HCT116 (cell line): ENCODE measurements at places on chromosomes 5 and 9. TPM values are rescaled to one million over a fixed set of nuclear protein-coding genes. Genes with fewer than 3 reads are reported as not detected.
A peak's percentile ranks its signal among the peaks of the same experiment; 100 is the strongest.

- DNase-seq, result no peak
Measured at GRCh38 chr5:43652537-43653302, 49.7 kb downstream of the NNT start.

GRCh38 chr9:133456409-133456808 lies 3.4 kb upstream of the CACFD1 start:
- no peak for DNase-seq

- DNase-seq, result peak; percentile 44
Measured at GRCh38 chr5:131265311-131265803, 1.5 kb downstream of the CDC42SE2 start.

The TERT gene
- total RNA-seq, result 6.9 TPM

The UBE2D2 gene
- 140 TPM for total RNA-seq

GRCh38 chr9:16484744-16485143 lies 385.7 kb downstream of the BNC2 start:
- no peak for DNase-seq

DNA sequence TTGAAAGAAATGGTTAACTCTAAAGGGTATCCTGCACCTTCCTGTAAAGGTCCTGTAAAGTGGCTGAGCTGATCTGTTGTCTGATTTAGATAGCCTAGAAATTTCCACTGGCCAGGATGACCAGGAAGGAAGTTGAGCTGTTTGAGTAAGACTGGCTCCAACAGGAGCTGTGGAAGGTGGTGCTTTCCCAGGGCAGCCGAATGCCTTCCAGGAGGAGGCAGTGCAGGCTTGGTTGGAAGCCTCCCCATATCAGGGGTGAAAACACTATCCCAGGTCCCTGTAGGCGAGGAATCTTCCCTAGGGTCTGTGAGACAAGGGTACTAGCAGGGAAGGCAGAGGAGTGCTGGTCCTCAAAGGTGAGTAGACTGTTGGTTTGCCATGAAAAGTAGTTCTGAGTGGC lies 98.4 kb downstream of the LIX1 start:
- peak; percentile 4 for DNase-seq

- no peak for DNase-seq
Measured at GRCh38 chr5:2626572-2626971, 124.9 kb downstream of the IRX2 start.

DNA sequence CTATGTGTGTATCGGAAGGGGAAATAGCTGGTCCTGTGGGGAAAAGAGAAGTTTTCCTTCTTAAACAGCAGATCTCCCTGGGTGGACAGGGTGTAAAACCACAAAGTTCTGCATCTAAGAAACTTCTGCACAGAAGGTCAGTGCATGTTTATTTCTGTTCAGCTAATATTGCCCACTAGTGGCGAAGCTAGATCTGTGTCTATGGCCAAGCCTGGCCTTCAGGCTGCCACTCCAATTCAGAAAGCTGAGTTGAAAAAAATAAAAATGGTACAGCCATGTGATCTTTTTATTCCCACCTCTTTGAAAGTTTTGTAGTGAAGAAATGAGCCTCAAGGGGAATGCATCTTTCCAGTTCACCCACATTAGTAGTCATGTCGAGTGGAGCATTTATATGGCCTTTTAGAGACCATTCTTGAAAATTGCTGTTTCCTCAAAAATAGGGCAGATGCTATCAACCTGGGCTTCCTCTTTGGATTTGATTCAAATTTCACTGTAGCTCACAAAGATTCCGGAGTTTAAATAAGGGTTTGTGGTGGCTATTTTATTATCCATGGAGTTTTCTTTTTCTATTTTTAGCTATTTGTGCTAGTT lies 488.0 kb downstream of the PRELID2 start:
- peak; percentile 23 for DNase-seq

GRCh38 chr5:158135682-158136179 lies 276.8 kb upstream of the CLINT1 start:
- no peak for DNase-seq

The ADRB2 gene
- total RNA-seq, result 0.25 TPM

DNA sequence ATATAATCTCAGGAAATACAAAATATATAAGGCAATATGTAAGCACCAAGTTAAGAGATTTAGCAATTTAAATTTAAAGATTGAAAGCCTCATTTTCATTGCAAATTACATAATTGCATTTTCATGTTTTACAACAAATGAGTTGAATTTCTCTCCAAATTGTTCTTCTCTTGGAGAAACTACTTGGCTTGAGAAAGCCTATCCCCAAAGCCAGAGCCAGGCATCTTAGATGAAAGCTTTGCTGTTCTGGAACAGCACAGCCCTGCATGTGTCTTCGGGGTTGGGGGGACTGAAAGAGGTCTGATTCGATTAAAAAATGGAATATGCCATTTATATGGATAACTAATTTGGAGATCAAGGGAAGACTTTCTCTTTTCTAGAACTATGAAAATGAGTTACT lies 212.0 kb downstream of the PARP8 start:
- no peak for DNase-seq

The EMB gene
- total RNA-seq, result 15.2 TPM

The PCDHB7 gene
- total RNA-seq, result not detected

The NMRK1 gene
- 7.8 TPM for total RNA-seq

DNA sequence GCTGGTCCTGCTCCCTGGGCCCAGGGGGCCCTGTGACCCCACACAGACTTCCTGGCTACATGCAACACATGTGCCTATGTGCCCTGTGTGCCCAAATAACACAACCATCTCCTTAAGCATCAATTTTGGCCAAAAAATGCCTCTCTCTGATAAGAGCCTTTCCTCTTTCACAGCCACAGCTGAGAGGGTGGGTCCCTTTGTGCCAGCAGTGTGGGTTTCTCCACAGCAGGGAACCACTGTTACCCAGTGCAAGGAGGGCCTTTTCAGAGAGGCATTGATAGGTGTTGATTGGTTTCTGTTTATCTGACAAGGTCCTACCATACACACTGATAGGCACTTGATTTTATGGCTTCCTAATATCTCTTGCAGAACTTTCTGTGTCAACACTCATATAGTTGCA lies 42.7 kb downstream of the SYK start:
- DNase-seq, result no peak

GRCh38 chr5:1930880-1931603 lies 48.3 kb upstream of the IRX4 start:
- no peak for DNase-seq

The FOXD4L4 gene
- total RNA-seq, result 0.52 TPM

DNA sequence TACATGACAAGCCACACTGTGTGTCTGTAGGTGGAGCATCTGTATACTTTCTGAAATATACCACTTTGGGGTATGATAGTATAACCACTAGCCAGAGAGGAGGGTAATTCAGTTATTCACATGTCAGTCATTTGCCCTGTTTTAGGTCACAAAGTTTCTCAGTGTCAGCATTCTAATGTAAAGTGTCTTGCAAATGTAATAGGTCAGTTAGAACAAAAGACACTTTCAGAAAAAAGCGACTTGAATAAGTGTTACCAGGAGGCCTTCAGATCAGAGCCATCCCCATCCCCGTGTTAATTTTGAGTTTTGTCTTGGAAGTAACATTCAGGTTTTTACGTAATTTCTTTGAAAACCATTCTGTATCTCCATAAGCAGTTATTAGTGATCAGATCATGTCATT lies 33.7 kb downstream of the TTC1 start:
- no peak for DNase-seq

DNA sequence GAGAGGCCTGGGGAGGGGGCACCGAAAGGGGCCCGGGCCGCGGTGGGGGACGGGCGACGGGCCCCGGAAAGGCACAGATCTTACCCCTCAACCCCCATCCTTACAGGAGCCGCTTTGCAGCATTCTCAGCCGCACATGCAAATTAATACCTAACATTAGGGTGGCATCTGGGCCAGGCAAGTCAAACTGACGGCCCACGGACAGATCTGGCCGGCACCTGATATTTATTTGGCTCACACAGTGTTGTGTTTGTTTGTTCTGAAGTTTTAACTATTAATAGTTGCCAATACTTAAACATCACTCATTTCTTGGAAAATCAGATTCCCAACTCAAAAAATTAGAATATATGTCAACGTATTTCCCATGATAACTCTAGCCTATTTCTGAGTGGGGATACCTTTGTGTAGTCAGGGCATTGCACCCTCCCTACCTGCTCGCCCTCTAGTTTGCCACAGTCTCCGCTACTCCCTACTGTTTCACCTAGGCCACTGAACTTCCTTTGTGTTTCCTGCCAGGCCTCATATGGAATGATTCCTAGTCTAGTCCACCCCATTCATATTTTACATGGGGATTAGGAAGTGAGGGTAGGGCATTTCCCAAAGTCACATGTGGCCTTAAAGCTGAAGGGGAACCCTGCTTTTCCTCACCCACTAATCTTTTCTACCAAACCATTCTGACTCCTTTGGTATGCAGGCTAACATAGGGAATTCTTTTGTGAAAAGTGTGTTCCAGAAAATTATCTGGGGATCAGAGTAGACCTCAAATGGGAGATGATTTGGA lies 71.9 kb upstream of the LARP1 start:
- no peak for DNase-seq

The POLR1E gene
- 60.9 TPM for total RNA-seq

The ADGRV1 gene
- 6.0 TPM for total RNA-seq

DNA sequence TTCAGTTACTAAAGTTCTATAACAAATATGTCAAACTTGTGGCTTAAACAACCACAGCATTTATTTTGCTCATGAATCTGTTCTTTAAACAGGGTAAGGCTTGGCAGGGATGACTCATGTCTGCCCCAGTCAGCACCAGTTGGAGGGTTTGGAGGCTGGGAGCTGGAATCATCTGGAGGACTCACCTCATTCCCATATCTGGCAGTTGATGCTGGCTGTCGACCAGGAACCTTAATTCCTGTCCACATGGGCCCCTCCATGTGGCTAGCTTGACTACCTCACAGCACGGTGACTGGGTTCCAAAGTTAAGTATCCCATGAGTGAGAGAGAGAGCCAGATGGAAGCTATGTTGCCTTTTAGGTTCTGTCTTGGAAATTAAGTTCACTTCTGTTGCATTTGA lies 13.8 kb upstream of the CCL28 start:
- no peak for DNase-seq

GRCh38 chr5:15682566-15682965 lies 182.6 kb downstream of the FBXL7 start:
- no peak for DNase-seq

- DNase-seq, result no peak
Measured at GRCh38 chr5:146071171-146071570, 34.2 kb downstream of the PLAC8L1 start.

DNA sequence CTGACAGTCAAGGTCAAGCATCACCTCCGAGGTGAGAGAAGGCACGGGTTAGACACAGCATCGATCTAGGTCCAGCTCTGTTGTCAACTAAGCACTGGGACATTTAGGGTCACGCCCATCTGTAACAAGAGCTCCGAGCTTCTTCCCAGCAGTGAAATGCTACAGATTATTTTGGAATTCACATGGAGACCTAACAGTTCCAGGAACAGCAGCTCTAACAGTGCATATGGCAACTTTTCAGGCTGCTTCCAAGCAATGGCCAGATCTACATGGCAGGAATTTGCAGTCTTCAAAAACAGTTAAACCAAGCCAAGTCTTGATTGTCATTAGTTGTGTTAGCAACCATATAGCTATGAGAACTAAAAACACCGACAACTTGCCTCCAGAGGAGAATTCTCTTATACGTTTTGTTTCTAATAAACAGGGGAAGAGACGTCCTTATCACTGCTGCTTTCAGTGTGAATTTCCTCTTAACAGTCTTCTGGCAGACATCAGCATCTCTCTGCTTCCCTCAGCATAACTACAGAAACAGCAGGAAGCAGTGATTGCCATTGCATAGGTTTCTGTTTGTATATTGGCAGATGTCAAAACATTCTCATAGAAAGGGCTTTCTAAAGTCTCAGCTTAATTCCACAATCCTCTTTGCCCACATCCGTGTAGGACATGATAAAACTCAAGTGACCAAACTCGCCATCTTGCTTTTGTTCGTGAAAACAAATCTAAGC lies 242.1 kb upstream of the DAPK1 start:
- no peak for DNase-seq

The GABRA1 gene
- total RNA-seq, result not detected

GRCh38 chr9:18490641-18491370 lies 16.9 kb downstream of the ADAMTSL1 start:
- DNase-seq, result no peak
